Vagina (tissue), 2 donors: ENCODE measurements at places on chromosomes 16 and 17.

DNA sequence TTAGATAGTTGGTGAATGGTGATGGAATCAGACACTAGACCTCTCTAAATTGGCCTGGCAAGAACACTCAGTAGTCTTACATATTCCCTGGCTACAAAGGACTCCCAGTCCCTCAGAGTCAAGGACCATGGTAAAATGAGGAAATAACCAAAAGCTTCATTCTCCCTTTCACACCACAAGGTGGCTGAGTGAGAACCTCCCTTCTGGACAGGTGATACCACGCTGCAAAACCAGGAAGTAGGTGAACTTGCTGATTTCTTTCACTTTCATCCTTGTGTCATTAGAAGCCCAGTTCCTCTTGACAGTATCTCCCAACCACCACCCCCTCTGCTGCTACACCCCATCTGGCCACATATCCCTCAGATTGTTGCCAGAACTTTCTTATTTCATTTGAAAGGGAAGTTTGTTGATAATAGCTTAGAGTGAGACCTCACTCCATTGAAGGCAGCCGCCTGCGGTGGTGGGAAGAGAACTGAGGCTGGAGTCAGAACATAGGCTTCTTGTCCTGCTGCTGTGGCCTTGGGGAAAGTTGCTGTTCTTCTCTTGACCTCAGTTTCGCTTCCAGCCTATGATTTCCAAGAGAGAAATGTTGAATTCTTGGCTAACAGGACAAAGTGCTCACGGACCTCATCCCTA, 290.6 kb upstream of the CCL2 start:
- DNase-seq: no peak

DNA sequence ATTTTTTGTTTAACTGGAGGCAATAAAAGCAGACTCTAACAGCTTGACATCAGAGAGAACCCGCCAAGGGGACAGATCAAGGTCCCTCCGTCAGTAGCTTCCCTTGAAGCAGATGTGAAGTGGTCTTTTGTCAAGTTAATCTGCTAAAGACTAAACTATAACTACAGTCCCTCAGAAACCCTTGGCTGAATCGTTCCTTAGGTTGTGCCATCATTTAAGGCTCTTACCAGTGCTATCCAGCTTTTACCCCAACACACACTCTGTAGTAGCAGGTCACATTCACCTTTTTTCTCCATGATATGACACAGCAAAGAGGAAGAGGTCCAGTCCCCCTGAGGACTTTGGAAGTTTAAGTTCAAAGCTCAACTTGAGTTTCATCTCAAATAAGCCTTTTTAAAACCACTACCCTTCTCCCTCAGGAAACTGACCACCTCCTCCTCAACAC, 49.7 kb downstream of the ERN1 start:
- DNase-seq: no peak

DNA sequence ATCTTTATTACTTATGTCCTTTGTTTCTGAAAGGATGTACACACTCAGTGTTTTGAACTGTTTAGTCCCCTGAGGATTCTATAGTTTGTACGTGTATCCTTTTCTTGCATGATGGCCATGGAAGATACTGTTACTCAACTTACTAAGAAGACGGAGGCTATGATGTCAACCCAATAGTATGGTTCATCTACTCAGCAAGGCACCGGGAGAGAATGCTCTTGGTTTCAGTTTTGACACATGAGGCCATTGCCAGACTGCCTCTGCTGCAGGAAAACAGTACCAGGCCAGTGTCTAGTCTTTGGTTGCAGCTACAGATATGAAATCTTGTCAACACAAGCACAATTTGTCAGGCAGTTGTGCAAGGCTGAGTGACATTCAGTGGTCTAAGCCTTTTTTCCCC, 134.5 kb downstream of the MRTFB start:
- DNase-seq: no peak

DNA sequence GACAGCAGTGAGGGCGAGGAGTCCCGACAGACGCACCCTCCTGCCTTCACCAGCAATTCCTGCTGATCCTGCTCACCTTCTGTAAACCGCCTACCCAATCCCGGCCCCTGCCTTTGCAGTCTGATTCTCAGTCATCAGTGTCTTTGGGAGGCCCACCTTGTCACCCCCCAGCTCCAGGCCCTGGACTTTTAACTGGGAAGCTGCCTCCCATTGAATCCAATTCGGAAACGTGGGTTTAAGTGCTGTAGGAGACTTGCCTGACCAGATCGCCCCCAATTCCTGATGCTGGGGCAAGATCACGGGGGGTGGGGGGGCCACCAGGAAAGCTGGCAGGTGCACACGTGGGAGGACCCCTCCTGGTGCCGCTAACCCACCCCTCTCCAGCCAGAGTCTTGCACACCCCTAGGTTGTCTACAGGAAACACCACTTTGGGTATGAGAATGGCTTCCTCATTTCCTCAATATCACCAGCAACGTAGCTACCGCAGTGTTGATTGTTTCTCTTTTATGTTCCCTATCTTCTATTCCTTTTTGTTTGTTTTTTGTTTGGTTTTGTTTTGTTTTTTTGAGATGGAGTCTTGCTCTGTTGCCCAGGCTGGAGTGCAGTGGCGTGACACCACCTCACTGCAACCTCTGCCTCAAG, 46.6 kb upstream of the CMIP start:
- DNase-seq: no peak

DNA sequence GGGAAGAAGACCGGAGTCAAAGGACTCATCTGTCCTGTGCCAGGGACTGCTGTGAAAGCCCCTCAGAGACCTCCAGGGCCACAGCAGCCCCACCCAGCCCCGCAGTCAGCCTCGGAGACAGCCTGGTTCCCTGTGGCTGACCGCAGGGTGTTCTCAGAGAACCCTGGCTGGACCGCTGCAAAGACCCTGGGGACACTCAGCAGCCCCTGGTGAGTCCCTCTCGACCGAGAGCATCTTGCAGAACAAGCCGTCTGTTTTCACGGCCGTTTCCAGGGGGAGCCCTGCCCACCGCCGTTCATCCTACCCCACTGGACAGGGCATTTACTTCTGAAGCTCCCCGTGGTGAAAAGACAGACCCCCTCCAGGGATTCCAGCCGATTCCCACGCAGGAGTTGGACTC, 10.3 kb downstream of the UBALD1 start:
- no peak for DNase-seq

- DNase-seq: no peak
These were observed 8.6 kb upstream of the ANKFY1 start for GRCh38 chr17:4272213-4272971.

DNA sequence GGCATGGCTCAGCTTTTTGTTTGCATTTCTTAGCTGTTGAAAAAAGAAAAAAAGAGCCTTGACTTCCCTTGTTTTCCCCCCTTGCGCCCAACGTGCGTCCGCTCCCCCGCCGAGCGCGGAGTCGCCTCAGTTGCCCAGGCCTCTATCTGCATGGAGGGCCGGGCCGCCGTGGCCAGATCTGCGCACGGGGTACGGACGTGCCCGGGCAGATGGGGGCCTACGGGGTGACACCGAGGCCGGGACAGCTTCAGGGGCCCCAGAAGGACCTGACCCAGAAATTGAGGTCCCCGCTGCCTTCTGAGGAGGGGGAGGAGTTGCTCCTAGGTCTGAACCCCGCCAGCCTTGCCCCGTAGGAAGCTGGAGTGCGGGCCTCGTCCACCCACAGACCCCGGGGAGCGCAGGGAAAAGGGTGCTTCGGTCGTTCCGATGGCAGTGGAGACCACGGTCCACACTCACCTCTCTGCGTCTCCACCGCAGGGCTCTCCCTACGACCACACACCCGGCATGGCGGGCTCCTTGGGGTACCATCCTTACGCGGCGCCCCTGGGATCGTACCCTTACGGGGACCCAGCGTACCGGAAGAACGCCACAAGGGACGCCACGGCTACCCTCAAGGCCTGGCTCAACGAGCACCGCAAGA, 1.5 kb downstream of the IRX5 start:
- no peak for DNase-seq
